CD4-positive, alpha-beta T cell treated with Interleukin-2 at 100 ng/mL for 4 hours (primary cell): ENCODE measurements at places on chromosomes 1 and 21.

- no peak for DNase-seq
These were observed 36.3 kb upstream of the SUCO start for GRCh38 chr1:172496678-172497077.

DNA sequence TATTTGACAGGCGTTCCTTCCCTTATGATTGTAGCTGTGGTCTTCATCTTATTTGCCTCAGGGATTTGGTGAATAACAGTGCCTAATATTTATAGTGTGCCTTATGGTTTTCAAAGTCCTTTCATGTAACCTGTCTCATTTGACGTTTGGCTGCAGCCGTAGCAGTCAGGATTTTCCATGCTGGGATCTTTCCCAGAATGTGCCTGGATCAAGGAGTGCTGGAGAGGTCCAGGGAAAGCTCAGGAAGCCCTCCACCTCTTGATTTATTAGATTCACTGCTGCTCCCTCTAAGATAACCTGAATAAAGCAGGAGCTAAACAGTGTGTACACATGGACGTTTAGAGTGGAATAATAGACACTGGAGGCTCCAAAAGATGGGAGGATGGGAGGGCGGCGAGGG lies 5.2 kb downstream of the C1orf21 start:
- no peak for DNase-seq

DNA sequence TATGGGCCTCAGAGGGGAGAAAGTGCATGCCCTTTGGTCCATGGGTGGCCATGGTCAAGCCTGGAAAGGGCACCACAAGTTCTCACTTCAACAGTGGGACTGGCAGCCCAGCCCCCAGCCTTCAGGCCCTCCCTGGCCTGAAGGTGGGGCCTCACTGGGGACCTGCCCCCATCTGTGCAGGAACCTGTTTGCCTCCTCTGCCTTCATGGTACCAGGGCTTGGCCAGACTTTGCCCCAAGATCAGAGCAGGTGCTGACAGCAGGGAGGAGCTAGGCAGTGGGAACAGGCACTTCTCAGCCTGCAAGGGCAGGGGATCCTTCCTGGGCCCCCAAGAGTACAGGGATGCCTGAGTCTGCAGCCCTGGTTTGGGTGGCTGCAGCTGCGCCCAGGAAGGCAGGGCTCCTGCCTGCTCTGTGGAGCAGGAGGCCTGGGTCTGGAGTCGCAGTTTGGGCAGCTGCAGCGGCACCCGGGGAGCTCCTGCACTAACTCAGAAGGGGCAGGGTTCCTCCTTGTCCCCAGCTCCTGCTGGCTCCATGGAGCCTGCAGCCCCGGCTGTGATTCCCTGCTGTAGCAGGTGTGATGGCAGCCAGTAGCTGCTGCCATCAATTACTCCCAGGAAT lies 460.1 kb upstream of the NCAM2 start:
- DNase-seq, result no peak

DNA sequence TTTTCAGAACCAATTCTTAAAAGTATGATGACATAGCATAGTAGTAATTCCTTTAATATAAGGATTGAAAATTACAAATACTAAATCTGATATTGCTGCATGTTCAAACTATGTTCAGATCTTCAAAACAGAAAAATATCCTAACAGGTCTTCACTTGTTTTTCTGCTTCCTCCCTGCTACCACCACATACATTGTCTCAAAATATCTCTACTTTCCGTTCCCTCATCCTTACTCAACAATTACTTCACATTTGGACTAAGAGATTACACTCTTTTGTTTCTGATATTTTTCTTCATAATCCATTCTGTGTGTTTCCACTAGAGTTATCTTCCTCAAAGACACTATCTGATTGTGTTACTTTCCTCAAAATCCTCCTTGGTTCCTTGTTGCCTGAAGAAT lies 125.1 kb downstream of the NEK7 start:
- no peak for DNase-seq

DNA sequence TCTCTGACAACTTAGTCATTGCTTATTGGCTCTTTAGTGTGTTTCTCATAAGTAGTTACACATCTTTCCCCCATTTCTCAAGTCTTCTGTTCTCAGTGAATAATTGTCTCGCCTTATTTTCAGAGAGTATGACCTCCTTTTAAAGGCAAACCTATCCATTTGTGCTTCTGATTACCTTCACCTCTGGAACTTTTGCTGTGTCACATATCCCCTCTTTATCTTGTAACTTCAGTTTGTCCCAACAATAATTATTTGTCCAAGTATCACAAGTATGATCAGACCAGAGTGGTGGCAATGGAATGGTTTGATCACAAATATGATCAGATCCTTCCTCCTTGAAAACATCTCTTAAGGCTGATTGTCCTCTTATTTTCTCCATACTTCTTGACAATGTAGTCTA lies 5.3 kb upstream of the MRPS21 start:
- DNase-seq, result no peak

- DNase-seq, result no peak
These were observed 30.2 kb downstream of the NDC1 start for GRCh38 chr1:53807916-53808315.

- no peak for DNase-seq
These were observed 4.1 kb upstream of the NEGR1 start for GRCh38 chr1:72286401-72286800.
